ENCODE measurements at places on chromosomes 2 and 18.

DNA sequence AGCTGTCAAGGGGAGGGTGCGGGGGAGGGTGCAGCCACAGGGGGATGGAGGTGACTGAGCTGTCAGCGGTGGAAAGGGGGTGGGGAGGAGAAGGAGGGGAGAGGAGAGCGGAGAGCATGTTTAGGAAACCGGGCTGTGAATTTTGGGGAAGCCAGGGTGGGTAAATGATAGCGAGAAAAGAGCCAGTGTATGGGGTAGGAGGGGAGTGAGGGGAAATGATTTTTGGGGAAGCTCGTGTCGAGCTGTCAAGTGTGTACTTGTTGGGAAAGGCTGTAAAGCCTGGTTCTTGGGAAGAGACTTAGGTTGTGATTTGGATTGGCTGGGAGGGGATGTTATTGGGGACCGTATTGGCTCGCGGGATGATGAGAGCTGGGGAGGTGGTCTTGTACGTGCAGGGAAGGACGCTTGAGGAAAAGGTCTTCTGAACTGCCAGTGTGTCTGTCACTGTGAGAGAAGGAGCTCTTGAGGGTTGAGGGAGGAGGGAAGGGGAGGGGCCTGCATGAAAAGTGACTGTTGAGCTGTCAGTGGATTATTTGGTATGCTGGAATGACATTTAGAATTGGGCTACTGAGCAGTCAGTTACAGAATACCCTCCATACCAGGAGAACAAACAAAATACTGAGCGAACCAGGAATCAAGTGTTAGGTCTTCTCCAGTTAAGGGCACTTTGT lies 1.0 kb downstream of the UBR3 start:
- no peaks in the 10 kb centered on the region for H3K27me3 ChIP-seq
- DNase-seq: peak; percentile 79
- H3K4me1 ChIP-seq: peaks cover 10% of the 10 kb centered on the region
- peak overlapping the region; percentile 89 for H3K4me3 ChIP-seq
- H3K27ac ChIP-seq: peak overlapping the region; percentile 73

DNA sequence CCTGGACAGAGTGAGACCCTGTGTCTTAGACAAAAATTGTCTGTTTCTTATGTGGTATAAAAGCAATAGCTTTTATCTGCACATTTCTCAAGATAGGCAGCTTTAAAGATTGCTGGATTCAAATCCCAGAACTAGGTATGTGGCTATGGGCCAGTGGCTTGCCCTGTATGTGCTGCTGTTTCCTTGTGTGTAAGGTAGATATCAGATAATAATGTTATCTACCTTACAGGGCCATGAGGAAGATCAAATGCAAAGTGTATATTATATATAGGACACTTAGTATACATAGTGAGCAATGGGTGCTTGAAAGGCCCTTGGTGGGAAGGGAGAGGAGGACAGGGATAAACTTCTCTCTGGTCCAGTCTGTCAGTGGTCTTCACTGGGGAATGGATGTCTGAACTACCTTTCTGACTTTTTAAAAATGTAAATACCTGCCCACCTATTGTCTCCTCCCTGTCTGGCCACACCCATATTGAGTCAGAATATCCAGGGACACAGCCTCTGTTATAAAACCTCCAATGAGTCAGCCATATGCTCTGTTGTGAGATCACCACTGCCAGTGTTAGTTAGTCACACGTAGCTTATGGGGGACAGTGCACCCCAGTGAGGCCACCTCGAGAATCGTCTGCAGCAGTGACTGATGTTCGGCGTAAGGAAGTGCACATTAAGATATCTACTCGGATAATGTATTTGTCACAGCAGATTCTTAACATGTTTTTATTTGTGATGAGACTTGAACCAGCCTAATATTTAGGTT lies 383.4 kb downstream of the PTPRM start:
- no peaks in the 10 kb centered on the region for H3K27me3 ChIP-seq
- H3K36me3 ChIP-seq: no peaks in the 10 kb centered on the region
- H3K4me3 ChIP-seq: no peak overlapping the region
- DNase-seq: no peak
- H3K27ac ChIP-seq: no peak overlapping the region
- H3K4me1 ChIP-seq: peaks cover 4% of the 10 kb centered on the region

- H3K27ac ChIP-seq: no peak overlapping the region
- H3K27me3 ChIP-seq: no peaks in the 10 kb centered on the region
- no peak overlapping the region for H3K4me3 ChIP-seq
- no peak for DNase-seq
- H3K4me1 ChIP-seq: peaks cover 7% of the 10 kb centered on the region
Measured at GRCh38 chr2:186592137-186592875, 2.5 kb downstream of the ITGAV start.

GRCh38 chr2:96554293-96555145 lies 18.0 kb downstream of the ARID5A start:
- no peak overlapping the region for H3K4me3 ChIP-seq
- H3K36me3 ChIP-seq: peaks cover 13% of the 10 kb centered on the region
- H3K27me3 ChIP-seq: no peaks in the 10 kb centered on the region
- no peak overlapping the region for H3K27ac ChIP-seq
- peak; percentile 72 for DNase-seq

GRCh38 chr2:10406016-10406415 lies 42.1 kb downstream of the ODC1 start:
- DNase-seq: no peak
- H3K27me3 ChIP-seq: no peaks in the 10 kb centered on the region
- H3K36me3 ChIP-seq: peaks cover 10% of the 10 kb centered on the region
- peaks cover 65% of the 10 kb centered on the region for H3K4me1 ChIP-seq

- H3K4me1 ChIP-seq: no peaks in the 10 kb centered on the region
- no peak for DNase-seq
- peaks cover 25% of the 10 kb centered on the region for H3K27me3 ChIP-seq
- no peak overlapping the region for H3K27ac ChIP-seq
- H3K4me3 ChIP-seq: no peak overlapping the region
- no peaks in the 10 kb centered on the region for H3K36me3 ChIP-seq
Measured at GRCh38 chr2:174704061-174704460, 60.2 kb downstream of the CHRNA1 start.

GRCh38 chr18:14015416-14015815 lies 100.1 kb upstream of the MC2R start:
- H3K27me3 ChIP-seq: no peaks in the 10 kb centered on the region
- H3K36me3 ChIP-seq: no peaks in the 10 kb centered on the region
- H3K27ac ChIP-seq: no peak overlapping the region
- H3K4me3 ChIP-seq: no peak overlapping the region
- H3K4me1 ChIP-seq: no peaks in the 10 kb centered on the region

GRCh38 chr2:221568299-221568698 lies 3.8 kb downstream of the EPHA4 start:
- DNase-seq: no peak
- no peaks in the 10 kb centered on the region for H3K36me3 ChIP-seq
- H3K27me3 ChIP-seq: peaks cover 4% of the 10 kb centered on the region
- H3K4me1 ChIP-seq: no peaks in the 10 kb centered on the region
- no peak overlapping the region for H3K4me3 ChIP-seq
- H3K27ac ChIP-seq: no peak overlapping the region

Data from common myeloid progenitor, CD34-positive (primary cell).